ENCODE measurements at places on chromosomes 4 and X.
A peak's percentile ranks its signal among the peaks of the same experiment; 100 is the strongest.

DNA sequence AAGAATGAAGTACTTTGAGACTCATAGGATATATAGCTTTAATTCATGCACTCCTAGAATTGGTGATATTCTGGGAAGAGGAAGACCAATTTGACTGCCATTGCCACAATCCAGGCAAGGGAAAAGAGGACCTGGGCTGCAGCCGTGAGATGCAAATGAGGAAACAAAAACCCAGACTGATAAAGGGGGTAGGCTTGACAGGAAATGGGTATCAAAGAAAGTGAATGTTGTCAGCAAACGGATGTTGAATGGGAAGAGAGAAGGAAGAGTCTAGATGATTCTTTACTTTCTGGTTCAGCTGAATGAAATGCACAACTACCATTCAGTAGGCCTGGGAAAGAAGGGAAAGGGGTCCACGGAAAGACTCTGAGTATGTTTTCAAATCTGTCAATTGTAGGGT, 17.1 kb upstream of the ARHGEF6 start:
- H3K27me3 ChIP-seq = no peaks in the 10 kb centered on the region
- no peak overlapping the region for H3K4me3 ChIP-seq
- H3K27ac ChIP-seq = no peak overlapping the region
- no peaks in the 10 kb centered on the region for H3K4me1 ChIP-seq
- no peaks in the 10 kb centered on the region for H3K36me3 ChIP-seq

DNA sequence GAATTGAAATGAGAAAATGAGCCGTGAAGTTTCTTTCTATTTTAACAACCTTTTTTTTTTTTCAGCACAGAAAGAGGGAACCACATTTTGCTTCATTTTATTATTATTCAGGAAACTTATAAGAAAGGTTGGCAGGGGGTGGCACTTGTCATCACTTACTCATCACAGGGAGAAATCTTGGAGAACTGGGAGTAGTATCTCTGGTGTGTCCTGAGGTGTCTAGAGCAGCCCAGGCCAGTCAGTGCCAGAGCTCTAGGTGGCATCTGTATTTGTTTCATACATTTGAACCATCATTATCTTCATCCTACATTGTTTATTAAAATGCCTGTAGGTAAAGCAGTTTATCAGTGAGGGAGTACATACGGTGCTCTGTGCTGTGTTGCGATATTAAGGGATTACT, 43.8 kb upstream of the ARHGAP24 start:
- H3K4me3 ChIP-seq = no peak overlapping the region
- DNase-seq = no peak
- H3K27me3 ChIP-seq = no peaks in the 10 kb centered on the region
- peak overlapping the region; percentile 4 for H3K27ac ChIP-seq

GRCh38 chrX:125132274-125132673, 187.4 kb upstream of the TEX13C start:
- H3K36me3 ChIP-seq = no peaks in the 10 kb centered on the region
- no peak overlapping the region for H3K4me3 ChIP-seq
- H3K27ac ChIP-seq = no peak overlapping the region
- DNase-seq = no peak

DNA sequence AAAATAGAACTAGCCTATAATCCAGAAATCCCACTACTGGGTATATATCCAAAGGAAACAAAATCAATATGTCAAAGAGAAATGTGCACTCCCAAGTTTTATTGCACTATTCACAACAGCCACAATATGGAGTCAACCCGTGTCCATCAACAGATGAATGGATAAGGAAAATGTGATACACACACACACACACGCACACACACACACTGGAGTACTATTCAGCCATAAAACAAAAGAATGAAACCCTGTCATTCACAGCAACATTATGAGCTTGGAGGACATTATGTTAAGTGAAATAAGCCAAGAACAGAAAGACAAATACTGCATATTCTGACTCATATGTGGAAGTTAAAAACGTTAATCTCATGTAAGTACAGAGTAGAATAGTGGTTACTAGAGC, 5.8 kb upstream of the FHL1 start:
- DNase-seq = no peak
- H3K27me3 ChIP-seq = no peaks in the 10 kb centered on the region
- no peak overlapping the region for H3K27ac ChIP-seq
- H3K4me3 ChIP-seq = no peak overlapping the region
- no peaks in the 10 kb centered on the region for H3K4me1 ChIP-seq

DNA sequence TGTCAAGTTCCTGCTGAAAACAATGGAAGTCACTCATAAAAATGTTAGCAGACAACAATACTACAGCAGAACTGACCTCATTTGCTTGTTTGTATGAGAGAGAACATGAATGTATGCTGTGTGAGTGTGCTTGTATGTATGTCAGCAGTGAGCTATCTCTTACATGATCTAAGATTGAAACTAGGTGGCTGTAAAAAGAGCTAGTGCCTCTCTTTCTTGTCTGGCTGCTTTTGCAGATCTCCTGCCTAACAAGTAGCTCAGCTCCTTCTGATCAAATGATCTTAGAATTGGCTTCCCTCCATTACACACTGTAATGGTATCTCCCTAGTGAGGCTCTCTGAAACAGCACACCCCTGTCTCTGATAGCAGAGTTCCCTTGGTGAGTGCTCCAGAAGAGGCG, 20.7 kb downstream of the PAK3 start:
- H3K27me3 ChIP-seq = no peaks in the 10 kb centered on the region
- no peak for DNase-seq
- no peaks in the 10 kb centered on the region for H3K36me3 ChIP-seq
- H3K27ac ChIP-seq = no peak overlapping the region
- no peaks in the 10 kb centered on the region for H3K4me1 ChIP-seq

DNA sequence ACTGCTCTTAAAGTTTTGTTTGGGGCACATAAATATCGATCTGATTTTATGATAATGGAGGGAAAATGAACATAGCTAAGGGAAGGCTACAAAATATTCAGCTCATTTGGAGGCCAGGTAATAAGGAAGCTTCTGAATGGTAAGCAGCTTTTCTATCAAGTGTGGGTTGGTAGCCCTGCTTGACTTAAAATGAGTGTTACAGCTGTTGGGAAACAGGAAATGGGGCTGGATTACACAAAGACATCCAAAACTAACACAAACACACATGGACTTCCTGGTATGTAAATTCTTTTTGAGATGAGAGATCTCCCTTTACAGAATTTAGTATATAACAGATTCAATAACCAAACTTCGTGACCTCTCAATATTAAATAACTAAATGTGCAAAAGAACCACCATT, 58.0 kb downstream of the FGF16 start:
- no peaks in the 10 kb centered on the region for H3K36me3 ChIP-seq
- no peak for DNase-seq
- no peak overlapping the region for H3K4me3 ChIP-seq
- H3K27me3 ChIP-seq = no peaks in the 10 kb centered on the region

DNA sequence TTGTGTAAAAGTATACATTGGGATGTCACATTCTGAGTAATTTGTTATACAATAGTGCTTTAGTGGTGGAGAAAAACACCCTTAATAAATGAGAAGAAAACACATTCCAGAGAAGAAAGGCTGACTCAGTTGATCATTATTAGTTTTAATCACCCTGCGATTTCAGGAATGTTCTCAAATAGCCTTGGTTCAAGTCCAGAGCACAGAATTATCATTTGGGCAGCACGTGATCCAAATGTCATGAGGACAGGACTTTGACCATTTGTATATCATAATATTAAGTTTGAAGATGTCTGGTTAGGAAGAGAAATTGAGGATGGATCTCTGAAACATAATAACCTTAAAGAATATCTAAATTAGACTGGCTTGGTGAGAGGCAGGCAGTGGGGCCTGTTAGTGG, 1434.3 kb upstream of the TENM3 start:
- H3K36me3 ChIP-seq = no peaks in the 10 kb centered on the region
- no peaks in the 10 kb centered on the region for H3K27me3 ChIP-seq
- no peak overlapping the region for H3K4me3 ChIP-seq
- no peak overlapping the region for H3K27ac ChIP-seq

All from Caco-2 (cell line).